ENCODE measurements at places on chromosomes 5 and 9. TPM values are rescaled to one million over a fixed set of nuclear protein-coding genes. Genes with fewer than 3 reads are reported as not detected.

DNA sequence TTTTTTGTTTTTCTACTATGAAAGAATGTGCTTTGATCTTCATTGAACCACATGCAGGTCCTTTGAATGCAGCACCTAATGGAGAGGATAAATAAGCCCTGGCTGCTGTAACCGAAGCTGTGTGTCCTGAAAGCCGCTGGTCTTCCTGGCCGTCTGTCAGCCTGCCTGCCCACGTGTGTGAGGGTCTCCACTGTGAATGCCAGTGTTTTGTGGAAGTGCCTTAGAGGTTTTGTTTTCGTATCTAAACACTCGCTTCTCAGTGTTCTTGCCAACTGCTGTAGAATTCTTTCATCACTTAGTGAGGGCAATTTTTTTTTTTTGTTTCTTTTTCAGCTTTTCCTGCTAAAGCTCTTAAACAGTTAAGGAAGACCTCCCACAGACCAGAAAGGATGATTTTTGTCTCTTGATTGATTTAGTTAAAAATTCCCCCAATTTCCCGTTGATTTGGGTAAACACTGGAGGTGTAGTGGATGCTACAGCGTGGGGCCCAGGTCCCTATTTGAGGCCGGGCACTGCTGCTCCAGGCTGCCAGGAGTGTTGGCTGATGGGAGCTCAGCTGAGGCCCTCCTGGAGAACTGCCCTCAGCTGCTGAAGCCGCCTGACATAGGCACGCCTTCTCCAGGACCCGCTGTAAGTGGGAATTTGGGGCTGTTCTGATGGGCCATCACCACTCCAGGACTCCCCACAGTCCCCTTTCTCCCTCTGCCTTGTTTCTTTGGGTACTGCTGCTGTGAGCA lies 29.2 kb upstream of the PTCH1 start:
- DNase-seq: no peak

- DNase-seq: peak; percentile 41
Observed at GRCh38 chr9:121073038-121073437, 1.7 kb upstream of the CNTRL start.

DNA sequence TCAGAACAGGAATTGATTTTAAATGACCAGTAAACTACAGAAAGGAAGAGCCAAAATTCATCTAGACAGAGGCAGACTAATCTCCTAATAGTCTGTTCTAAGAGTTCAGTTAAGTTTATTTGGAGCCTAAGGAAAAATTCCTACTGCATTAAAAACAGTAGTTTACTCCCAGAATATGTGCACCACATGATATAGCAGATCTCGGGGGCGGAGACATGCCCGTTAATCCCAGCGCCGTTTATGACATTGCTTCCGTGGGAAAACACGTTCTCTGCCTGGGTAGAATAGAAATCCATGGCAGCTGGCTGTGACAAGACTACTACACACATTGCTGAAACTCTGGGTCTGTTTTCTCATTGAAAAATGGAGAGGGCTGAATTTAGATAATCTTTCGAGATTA lies 11.4 kb downstream of the HABP4 start:
- DNase-seq: no peak

- no peak for DNase-seq
Observed at GRCh38 chr5:129899454-129899853, 4.8 kb upstream of the CHSY3 start.

GRCh38 chr5:24765219-24765618 lies 120.4 kb upstream of the CDH10 start:
- DNase-seq: no peak

DNA sequence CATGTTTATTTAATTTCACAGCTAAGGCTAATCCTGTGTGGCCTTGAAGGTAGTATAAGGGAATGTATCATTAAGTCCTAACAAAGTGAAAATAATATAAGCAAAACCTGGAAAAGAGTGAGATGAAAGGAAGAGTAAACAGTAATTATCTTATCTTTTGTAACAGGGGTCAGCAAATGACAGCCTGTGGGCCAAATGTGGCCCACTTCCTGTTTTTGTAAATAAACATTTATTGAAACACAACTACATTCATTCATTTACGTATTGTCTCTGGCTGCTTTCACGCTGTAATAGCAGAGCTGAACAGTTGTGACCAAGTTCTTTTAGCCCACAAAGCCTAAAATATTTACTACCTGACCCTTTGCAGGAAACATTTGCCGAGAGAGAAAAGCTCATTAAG lies 78.4 kb upstream of the HTR4 start:
- no peak for DNase-seq

DNA sequence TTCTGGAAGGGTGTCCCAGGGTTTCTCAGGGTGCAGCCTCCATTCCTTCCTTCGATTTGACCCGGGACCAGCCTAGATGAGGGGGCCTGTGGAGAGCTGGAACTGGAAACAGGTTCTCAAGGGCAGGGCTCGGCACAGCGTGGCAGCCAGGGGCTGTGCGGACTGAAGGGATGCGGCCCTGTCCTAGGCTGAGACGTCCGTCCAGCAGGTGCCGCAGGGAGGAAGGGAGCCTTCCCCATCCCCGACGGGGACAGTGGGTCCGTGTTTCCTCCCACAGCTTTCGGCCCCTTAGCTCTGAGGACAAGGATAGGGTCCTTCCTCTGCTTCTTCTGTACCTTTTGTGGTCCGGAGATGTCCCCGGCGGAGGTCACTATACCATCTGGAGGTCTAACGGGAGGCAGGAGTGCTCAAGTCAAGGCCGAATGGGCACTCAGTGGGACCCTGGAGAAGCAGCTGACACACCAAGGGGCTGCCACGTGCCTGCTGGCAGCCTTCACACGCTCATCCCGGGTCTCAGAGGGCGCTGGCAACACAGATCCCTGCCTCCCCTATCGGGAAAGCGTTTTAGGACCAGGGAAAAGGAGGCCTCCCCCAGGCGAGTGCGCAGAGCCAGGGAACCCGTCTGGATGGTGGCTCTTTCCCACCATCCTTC lies 49.9 kb downstream of the USP20 start:
- DNase-seq: peak; percentile 45

- no peak for DNase-seq
Observed at GRCh38 chr9:12640016-12640587, 53.1 kb upstream of the TYRP1 start.

DNA sequence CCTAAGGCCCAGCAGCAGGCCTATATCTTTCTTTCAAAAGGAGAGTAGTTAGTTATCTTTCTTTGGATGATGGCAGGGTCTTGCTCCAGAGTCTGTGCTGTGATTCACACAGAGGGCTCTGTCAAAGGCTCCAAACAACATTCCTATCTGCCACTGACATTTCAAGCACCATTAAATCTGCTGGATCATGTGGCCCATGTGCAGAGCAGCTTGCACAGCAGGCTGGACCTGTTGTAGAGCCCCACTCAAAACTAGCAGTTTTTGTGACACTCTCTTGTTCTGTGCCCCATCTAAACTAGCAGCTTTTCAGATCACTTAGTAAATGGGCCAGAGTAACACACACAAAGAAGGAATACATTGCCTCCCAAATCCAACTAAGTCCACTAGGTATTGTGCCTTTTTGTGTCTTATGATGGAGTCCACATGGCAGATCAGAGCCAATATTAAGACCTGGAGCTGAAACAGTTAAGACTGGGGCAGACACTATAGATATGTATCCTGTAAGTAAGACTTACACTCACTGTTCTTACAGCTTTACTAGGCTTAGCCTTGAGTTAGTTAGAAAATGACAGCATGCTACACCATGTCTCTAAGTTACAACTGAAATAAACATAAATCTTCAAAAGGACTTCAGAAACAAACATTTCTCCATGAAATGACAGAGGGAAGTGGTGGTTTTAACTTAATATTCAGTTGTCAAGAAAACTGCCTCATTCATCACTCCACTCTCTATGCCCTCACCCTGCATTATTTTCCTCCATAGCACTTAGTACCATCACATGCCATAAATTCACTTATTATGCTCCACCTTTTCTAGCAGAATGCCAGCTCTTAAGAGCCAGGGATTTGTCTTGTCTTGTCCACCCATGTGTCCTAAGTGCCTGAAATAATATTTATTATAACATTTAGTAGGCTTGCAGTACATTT lies 400.9 kb downstream of the RAB3C start:
- DNase-seq: no peak

TLR4 gene
- total RNA-seq: 16.3 TPM

PCDHA9 gene
- not detected for total RNA-seq

GDF9 gene
- total RNA-seq: 0.14 TPM

CATSPER3 gene
- 0.25 TPM for total RNA-seq

SLC31A1 gene
- 20.7 TPM for total RNA-seq

PLPPR1 gene
- not detected for total RNA-seq

SPINK6 gene
- total RNA-seq: not detected

CD14 gene
- total RNA-seq: 65.2 TPM

NEURL1B gene
- 23.1 TPM for total RNA-seq
